PC-9 (cell line): ENCODE measurements at places on chromosomes 7 and 10. TPM values are rescaled to one million over a fixed set of nuclear protein-coding genes. Genes with fewer than 3 reads are reported as not detected.

The CACNA2D1 gene
- total RNA-seq = 2.5 and 3.2 TPM in 2 replicates

The C10orf53 gene
- not detected in 2 replicates for total RNA-seq

The AGMO gene
- not detected in 2 replicates for total RNA-seq

The PIP gene
- not detected in 2 replicates for total RNA-seq

The CTAGE4 gene
- 5.8 and 8.2 TPM in 2 replicates for total RNA-seq

The LAMB1 gene
- 236 and 242 TPM in 2 replicates for total RNA-seq

The SLIT1 gene
- not detected in 2 replicates for total RNA-seq

The NPFFR1 gene
- total RNA-seq = 0.05 and 0.09 TPM in 2 replicates

The NME8 gene
- not detected in 2 replicates for total RNA-seq

The AKR1B15 gene
- total RNA-seq = 3.2 and 3.4 TPM in 2 replicates

The SERPINE1 gene
- 36.2 and 45.8 TPM in 2 replicates for total RNA-seq

The UTF1 gene
- not detected in 2 replicates for total RNA-seq

The KLLN gene
- total RNA-seq = 0.30 and 0.57 TPM in 2 replicates

The CISD1 gene
- total RNA-seq = 62.5 and 75.3 TPM in 2 replicates

The CLIP2 gene
- 37.9 and 48.0 TPM in 2 replicates for total RNA-seq

The CYP3A5 gene
- total RNA-seq = 2.0 and 3.2 TPM in 2 replicates

The HMX2 gene
- total RNA-seq = not detected in 2 replicates

The TEX47 gene
- total RNA-seq = not detected in 2 replicates

The STEAP1B gene
- total RNA-seq = 0.35 TPM in 2 replicates

The PON1 gene
- not detected in 2 replicates for total RNA-seq

The VWA2 gene
- 0.48 and 1.2 TPM in 2 replicates for total RNA-seq

The LBX1 gene
- not detected in 2 replicates for total RNA-seq
